T-helper 17 cell (primary cell): ENCODE measurements at places on chromosomes 3 and 15.

GRCh38 chr15:45873781-45874180 is 239.0 kb downstream of the SQOR start:
- DNase-seq: no peak

GRCh38 chr3:139103484-139103883 is 58.8 kb upstream of the PRR23C start:
- no peak for DNase-seq

- DNase-seq: peak; percentile 65
Measured at GRCh38 chr3:195895861-195896360, 12.4 kb downstream of the TNK2 start.

GRCh38 chr3:49006408-49007067 is 653 bp upstream of the WDR6 start:
- DNase-seq: no peak

GRCh38 chr15:85764649-85765277 is 30.0 kb downstream of the KLHL25 start:
- DNase-seq: no peak

GRCh38 chr3:138219255-138219654 is 32.2 kb downstream of the ARMC8 start:
- no peak for DNase-seq

- no peak for DNase-seq
Measured at GRCh38 chr3:141151439-141151838, 80.2 kb upstream of the PXYLP1 start.
